NCI-H1930 (cell line): ENCODE measurements at places on chromosomes 4 and X.

DNA sequence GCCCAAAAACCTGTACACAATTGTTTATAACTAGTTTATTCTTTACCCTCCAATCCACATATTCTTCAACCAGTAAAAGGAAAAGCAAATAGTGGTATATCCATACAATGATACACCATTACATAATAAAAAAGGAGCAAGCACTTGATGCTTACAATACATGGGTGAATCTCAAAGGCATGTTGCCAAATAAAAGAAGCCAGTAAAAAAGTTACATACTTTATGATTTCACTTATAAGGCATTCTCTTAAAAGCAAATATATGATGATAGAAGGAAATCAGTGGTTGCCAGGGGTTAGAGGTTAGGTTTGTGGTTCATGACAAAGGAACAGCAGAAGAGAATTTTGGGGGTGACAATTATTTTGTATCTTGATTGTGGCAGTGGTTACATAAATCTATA is 896.1 kb upstream of the LCORL start:
- no peak for DNase-seq

DNA sequence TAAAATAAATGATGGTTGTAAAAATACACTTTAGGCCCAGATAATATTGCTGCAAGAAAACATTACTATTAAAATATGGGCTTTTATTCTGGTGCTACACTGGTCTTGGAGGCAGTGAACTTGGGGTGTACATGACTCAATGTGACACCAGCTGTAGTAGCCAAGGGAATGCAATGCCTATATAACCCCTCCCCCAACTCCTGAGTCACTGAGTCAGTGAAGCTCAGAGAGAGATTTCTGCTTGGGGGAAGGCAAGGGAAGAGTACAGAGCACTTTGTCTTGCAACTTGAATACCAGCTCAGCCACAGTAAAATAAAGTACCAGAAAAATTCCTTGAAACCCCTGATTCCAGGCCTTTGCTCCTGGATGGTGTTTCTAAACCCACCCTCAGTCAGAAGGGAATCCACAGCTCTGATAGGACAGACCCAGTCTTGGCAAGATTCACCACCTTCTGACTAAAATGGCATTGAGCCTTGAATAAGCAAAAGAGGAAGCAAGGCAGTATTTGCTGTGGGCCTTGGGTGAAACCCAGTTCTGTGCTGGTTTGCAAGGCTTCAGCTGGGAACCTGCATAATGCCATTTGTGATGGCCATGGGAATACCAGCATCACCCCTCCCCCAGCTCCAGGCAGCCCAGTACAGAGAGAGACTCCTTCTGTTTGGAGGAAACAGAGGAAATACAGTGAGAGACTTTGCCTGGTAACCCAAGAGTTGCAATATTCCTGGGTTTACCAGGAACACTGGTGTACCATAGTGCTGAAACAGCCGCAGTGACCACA is 209.9 kb downstream of the IQCM start:
- DNase-seq: no peak

GRCh38 chr4:140289486-140289885 is 84.0 kb upstream of the SCOC start:
- DNase-seq: no peak

DNA sequence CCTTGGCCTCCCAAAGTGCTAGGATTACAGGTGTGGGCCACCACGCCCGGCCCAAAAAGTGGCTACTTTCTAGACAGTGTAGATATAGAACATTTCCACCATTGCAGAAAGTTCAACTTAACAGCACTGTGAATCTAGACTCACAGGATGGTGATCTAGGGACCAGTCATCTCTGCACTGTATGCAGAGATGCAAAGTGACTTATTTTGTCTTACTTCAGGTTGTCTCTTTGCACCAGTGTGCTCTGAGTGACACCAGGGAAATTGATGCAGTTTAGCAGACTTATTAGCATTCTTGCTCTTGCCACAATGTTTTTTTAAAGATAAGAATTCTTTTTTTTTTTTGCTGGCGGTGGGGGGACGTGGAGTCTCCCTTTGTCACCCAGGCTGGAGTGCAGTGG is 12.8 kb upstream of the FOXO4 start:
- DNase-seq: no peak

DNA sequence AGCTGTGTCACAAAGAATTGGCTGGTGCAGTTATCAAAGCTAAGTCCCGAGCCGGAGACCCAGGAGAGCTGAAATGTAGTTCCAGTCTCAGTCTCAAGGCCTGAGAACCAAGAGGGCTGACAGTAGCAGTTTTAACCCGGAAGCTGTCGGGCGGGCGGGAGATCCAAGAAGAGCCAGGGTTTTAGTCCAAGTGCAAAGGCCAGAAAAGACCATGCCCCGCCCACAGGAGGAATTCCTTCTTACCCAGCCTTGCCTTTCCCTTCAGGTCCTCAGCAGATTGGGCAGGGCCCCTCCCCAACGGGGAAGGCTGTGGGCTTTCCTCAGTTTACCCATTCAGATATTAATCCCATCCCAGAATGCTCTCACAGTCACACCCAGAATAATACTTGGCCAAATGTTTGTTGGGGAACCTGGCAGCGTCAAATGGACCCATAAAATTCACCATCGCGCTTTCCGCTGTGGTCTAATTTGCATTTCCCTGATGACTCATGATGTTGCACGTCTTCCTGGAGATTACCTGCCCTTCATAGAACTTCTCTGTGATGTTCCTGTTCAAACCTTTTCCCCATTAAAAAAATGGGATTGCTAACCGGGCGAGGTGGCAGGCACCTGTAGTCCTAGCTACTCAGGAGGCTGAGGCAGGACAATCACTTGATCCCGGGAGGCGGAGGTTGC is 16.2 kb downstream of the MAEA start:
- DNase-seq: no peak

GRCh38 chr4:3190549-3190948 is 58.4 kb upstream of the MSANTD1 start:
- no peak for DNase-seq

- DNase-seq: no peak
Measured at GRCh38 chrX:22109442-22109841, 77.3 kb downstream of the PHEX start.

DNA sequence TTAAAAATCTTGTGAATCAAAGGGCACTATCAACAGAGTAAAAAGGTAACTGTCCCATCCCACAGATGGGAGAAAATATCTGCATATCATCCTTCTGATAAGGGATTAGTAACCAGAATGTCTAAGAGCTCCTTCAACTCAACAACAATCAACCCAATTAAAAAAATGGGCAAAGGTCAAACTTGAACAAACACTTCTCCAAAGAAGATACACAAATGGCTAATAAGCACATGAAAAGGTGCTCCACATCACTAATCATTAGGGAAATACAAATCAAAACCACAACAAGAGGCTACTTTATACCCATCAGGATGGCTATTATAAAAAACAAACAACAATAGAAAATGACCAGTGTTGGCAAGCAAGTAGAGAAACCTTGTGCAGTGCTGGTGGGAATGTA is 43.3 kb downstream of the TMEM165 start:
- DNase-seq: no peak

DNA sequence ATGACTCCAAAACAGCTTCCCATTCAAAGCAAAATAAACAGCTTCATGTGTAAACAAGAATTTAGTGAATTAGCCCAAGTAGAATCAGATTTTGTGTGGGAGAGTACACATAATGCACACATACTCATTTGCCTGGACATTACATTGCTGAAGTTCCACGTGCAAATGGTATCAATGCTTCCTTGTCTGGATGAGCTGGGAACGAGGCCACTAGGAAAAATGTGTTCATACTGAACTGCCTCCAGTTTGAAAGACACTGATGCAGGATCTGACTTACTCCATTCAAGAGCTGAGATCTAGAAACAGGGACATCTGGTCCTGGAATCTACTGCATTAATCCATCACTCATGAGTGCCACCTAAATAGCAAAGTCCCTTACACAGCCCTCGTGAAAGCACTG is 228.0 kb downstream of the APBB2 start:
- no peak for DNase-seq

GRCh38 chr4:37837446-37837845 is 11.0 kb downstream of the PGM2 start:
- DNase-seq: no peak

GRCh38 chr4:153518001-153518400 is 51.8 kb downstream of the TMEM131L start:
- no peak for DNase-seq
